ENCODE measurements at places on chromosomes 2 and 18. TPM values are rescaled to one million over a fixed set of nuclear protein-coding genes. Genes with fewer than 3 reads are reported as not detected.

The ITGB1BP1 gene
- 950 TPM for polyA plus RNA-seq

The NEU2 gene
- not detected for polyA plus RNA-seq

The ABCG5 gene
- polyA plus RNA-seq = 0.48 TPM

The CPLX4 gene
- 1.4 TPM for polyA plus RNA-seq

The TEX51 gene
- polyA plus RNA-seq = not detected

The FN1 gene
- 3.6 TPM for polyA plus RNA-seq

The SPTBN1 gene
- 90.4 TPM for polyA plus RNA-seq

The SH2D6 gene
- not detected for polyA plus RNA-seq

The CFAP210 gene
- 5.2 TPM for polyA plus RNA-seq

The MAP2 gene
- 87.1 TPM for polyA plus RNA-seq

The OTOF gene
- polyA plus RNA-seq = not detected

The DYNAP gene
- not detected for polyA plus RNA-seq

The RGPD3 gene
- not detected for polyA plus RNA-seq

The ZDBF2 gene
- polyA plus RNA-seq = 7.6 TPM

The MAL gene
- 60.2 TPM for polyA plus RNA-seq

The HOXD3 gene
- not detected for polyA plus RNA-seq

The ABCB11 gene
- polyA plus RNA-seq = 0.03 TPM

The SALL3 gene
- polyA plus RNA-seq = 0.31 TPM

The ANKRD62 gene
- not detected for polyA plus RNA-seq

The CFC1 gene
- 0.39 TPM for polyA plus RNA-seq

The TUBA4B gene
- polyA plus RNA-seq = not detected

The TMEM198 gene
- 0.97 TPM for polyA plus RNA-seq

The RIT2 gene
- 15.9 TPM for polyA plus RNA-seq
